Fibroblast of lung (primary cell): ENCODE measurements at places on chromosomes 13 and 19.

GRCh38 chr13:63088226-63088625 lies 1672.6 kb upstream of the PCDH20 start:
- peak; percentile 33 for DNase-seq

DNA sequence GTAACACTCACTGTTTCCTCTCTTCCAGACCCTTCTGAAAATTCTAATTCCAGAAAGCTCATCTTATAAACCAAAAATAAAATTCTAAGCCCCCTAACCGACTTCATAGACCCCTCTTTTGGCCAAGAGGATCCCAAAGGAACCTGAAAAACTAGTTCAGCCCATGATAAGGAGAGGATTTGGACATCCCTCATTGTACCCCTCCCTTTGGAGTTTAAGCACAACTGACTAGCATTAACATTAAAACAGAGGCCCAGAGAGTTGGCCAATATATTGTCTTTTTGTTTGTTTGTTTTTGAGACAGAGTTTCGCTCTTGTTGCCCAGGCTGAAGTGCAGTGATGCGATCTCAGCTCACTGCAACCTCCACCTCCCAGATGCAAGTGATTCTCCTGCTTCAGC lies 34.2 kb upstream of the MUC16 start:
- no peak for DNase-seq

DNA sequence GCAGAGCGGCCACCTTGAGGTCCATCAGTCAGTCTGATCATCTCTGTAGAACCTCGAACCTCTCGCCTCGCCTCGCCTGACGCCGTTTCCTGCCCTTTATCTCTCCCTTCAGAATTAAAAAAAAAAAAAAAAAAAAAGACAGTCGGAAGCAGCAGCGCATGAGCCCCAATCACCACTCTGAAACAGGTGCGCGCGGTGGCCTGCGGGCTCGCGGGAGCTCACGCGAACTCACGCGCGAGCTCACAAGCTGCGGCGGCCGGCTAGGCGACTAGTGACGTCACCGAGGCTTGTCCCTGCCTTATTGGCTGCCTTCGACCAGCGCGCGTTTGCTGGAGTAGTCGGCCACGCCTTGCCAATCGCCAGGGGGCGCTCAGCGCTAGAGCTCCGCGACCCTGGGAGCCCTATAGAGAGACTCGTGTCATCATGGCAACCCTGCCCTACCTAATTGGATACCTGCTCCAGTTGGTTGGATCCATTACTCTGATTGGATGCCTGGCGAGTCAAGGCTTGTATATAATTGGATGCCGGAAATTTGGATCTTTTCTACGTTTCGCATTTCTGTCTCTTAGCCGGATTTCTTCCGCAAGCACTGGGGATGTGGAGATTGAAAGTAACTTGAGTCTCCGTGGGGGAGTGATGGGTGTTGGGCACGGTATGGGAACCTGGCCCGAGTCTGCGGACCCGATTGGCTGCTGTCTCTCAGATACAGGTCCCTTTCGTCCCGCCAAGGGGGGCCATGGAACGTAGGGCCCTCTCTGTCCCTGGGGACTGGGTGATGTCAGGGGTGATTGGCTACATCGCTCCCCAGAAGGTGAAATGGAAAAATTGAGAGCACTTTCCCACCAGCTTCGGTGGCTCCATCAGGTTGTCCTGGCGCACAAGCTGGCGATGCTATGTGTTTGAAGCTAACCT lies 31.6 kb downstream of the SYT3 start:
- peak; percentile 32 for DNase-seq

DNA sequence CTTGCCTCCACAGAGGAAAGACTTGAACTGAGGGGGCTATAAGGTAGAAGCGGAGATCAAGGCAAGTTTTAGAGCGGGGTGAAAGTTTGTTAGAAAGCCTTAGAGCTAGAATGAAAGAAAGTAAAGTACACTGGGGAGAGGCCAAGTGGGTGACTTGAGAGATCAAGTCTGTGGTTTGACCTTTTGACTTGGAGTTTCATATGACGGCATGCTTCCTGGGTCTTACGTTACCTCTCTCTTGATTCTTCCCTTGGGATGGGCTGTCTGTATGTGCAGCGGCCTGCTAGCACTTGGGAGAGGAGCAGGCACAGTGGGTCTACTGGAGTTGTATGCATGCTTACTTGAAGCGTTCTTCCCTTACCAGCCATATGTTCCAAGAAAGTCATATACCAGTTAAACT lies 1768.5 kb downstream of the PCDH9 start:
- peak; percentile 94 for DNase-seq

GRCh38 chr13:83377491-83377890 lies 504.8 kb downstream of the SLITRK1 start:
- no peak for DNase-seq

DNA sequence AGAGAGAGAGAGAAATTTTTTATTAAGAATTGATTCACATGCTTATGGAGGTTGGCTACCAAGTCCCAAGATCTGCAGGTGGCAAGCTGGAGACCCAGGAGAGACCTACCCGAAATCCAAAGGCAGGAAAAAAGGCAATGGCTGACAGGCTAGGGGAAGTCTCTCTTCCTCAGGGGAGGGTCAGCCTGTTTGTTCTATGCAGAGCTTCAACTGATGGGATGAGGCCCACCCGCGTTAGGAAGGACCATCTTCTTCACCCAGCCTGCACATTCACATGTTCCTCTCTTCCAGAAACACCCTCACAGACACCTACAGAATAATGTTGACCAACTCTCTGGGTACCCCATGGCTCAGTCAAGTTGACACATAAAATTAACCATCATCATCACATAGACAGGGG lies 65.3 kb upstream of the SERP2 start:
- no peak for DNase-seq

- DNase-seq, result no peak
These were observed 436.7 kb downstream of the EFNB2 start for GRCh38 chr13:106098778-106099177.

GRCh38 chr19:46296722-46297461 lies at the start of gene HIF3A:
Gene HIF3A, plus strand, starts transcription at chr19:46297042. Its CDS starts 35 bp downstream, at chr19:46297077.
- DNase-seq, result no peak

DNA sequence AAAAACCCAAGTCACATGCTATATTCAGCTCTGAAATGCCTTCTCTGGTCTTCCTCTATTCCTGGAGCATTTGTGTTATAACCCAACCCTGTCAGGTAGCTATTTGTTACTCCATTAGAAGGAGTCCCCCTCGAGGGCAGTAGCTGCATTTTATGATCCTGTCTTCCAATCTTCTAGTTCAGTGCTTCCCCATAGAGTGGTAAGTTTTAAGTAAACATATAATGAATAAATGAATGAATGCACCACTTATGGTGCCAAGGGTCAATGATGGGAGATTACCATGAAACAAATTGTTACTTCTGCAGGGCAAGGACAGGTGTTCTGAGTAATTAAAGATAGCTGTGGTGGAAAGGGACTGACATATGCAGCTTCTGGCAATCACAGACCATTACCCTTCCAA lies 4.0 kb downstream of the RASL11A start:
- no peak for DNase-seq

DNA sequence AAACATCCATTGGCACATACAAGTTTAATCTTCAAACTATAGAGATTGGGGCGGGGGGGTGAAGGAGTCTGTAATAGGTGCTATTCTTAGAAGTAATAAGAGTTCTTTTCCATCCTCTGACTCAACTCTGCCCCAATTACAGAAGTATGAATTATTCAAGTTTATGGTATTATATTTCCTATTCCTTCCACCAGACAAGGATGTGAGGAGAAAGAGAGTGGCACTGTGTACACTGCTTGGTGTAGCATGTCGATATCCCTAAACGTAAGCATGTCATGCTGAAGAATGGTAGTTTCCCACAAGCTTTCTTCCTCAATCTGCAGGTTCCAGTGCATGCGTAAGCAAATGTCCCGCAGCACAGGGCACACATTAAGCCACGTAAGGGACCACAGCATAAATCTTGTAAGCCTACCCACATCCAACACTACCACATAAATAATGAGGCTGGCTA lies 14.1 kb downstream of the BRD4 start:
- DNase-seq, result peak; percentile 55

- no peak for DNase-seq
These were observed 601.0 kb downstream of the FGF9 start for GRCh38 chr13:22271903-22272302.

GRCh38 chr19:38583985-38584305 lies 33.8 kb downstream of the MAP4K1 start:
- DNase-seq, result no peak

GRCh38 chr13:41465241-41465847 lies 8.0 kb downstream of the RGCC start:
- DNase-seq, result peak; percentile 81

DNA sequence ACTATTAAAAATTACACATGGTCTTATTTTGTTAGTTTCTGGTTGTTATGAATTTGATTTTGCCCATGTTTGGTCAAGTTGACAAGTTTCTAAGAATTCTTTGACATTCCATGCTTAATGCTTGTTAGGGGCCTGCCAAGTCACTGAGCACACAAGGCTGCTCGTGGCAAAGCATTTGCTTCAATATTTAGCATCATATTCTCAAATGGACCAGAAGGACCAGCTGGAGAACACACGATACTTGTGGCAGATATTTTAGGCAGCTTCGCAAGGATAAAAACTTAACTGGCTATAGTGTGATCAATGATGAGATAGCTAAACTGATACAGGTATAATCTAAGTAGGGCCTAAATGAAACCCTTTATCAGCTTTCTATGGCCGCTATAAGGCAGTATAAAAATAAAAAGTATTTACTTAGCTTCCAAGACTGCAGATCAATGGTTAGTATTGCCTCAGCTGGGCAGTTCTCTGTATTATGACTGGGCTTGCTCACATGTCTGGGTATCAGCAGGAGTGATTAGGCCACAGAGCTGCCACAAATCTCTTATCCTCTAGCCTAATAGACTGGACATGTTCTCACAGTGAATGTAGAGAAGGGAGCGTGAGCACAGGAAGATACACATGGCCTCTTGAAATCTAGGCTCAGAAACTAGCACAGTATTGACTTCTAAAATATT lies 155.9 kb upstream of the SPRY2 start:
- DNase-seq, result no peak

DNA sequence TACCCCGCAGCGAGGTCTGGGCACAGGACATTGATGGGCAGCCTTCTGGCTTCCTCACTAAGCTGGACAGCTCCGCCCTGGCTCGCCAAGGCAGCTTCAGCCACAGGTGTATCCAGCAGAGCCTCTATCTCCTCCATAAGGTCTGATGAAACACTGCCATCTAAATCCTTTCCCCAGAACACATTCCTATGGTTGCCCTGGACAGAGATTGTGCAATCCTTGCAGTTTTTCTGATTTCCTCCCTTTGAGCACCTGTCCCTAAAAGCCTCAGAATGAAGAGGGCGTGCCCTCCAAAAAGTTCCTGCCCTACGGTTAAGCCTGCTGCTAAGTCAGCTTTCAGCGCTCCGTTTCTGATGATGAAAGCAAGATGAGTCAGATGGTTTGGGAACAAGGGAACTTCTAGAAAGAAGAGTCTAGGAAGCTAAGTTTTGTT lies 21.0 kb downstream of the CLEC4M start:
- peak; percentile 18 for DNase-seq

- DNase-seq, result peak; percentile 18
These were observed 41.7 kb downstream of the RXFP2 start for GRCh38 chr13:31781064-31781463.

DNA sequence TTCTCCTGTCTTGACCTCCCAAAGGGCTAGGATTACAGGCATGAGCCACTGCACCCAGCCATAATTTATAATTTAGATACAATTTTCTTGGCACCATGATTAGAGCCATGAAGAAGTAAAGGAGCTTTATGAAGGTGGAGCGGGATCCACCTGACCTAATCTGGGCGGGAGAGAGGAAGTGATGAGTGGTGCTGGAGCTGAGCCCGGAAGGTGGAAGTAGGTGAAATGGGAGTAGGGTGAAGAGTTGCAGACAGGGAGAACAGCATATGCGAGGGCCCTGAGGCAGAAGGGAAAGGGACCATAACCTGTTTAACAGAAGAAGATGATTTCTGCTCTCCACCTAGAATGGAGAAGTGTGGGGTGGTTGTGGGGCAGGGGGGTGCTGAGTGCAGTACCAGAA lies 4.2 kb downstream of the BLOC1S3 start:
- no peak for DNase-seq

GRCh38 chr13:112366907-112367646 lies 9.1 kb upstream of the SPACA7 start:
- no peak for DNase-seq

- DNase-seq, result no peak
These were observed 1544.6 kb downstream of the OLFM4 start for GRCh38 chr13:54573186-54573585.

- DNase-seq, result no peak
These were observed 22.2 kb upstream of the ZNF100 start for GRCh38 chr19:21789466-21790085.

DNA sequence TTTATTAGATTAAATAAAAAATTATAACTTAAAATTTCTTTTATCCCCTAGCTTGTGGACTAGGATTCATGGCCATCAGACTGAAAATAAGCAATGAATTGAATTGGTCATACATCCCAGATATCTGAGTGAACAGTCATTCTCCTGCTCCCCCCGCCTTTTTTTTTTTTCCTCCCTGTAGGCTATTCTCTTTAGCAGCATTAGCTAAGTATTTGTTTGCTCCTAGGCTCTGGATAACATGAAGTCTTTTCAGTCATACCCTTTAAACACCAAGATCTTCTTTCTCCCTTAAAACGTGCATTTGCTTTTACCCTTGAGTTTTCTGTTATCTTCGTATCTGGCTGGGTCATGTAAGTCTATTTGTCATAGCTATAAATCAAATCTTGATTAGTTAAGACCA lies 866.7 kb upstream of the SPRY2 start:
- DNase-seq, result no peak

DNA sequence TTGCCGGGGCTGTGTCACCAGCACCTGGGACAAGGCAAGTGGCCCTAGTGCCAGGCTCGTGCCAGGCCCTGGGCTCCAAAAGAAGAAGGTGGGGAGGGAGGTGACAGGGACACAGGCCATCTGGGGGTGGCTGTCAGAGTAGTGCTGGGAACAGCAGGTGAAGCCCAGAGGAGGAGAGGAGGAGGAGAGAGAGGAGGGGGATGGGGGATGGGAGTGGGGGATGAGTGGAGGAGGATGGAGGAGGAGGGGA lies 18.7 kb downstream of the LSM4 start:
- DNase-seq, result no peak

GRCh38 chr13:105436943-105437342 lies 1098.5 kb downstream of the EFNB2 start:
- peak; percentile 39 for DNase-seq

GRCh38 chr19:55312621-55313512 lies 12.3 kb downstream of the TMEM150B start:
- no peak for DNase-seq

GRCh38 chr19:49019242-49019932 lies 2.5 kb upstream of the LHB start:
- DNase-seq, result no peak

GRCh38 chr19:44808463-44809371 lies at the start of gene BCAM:
Gene BCAM, plus strand, starts transcription at chr19:44809103. Its CDS starts 22 bp downstream, at chr19:44809125.
- peak; percentile 64 for DNase-seq

- DNase-seq, result peak; percentile 39
These were observed 22.2 kb downstream of the SIGLEC5 start for GRCh38 chr19:51607920-51608562.
